Gastroesophageal sphincter (tissue), 4 donors: ENCODE measurements at places on chromosomes 4 and X.
A peak's percentile ranks its signal among the peaks of the same experiment; 100 is the strongest.

DNA sequence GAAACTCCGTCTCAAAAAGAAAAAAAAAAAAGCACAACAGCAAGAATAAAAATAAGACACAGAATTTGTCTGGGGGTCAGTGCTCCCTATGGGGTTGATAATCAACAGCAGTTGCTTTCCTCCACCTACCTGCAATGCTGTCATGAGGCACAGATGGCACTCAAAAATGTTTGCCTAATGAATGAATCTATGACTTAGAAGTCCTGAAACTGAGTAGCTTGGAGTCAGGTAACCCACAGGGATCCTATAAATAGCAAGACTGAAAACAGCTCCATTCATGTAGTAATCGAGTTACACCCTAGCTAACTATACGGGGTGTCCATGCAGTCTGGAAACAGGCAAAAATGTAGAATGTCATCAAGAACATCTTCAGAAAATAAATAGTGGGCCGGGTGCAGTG lies 19.8 kb upstream of the DDX3X start:
- ATAC-seq: no peak

DNA sequence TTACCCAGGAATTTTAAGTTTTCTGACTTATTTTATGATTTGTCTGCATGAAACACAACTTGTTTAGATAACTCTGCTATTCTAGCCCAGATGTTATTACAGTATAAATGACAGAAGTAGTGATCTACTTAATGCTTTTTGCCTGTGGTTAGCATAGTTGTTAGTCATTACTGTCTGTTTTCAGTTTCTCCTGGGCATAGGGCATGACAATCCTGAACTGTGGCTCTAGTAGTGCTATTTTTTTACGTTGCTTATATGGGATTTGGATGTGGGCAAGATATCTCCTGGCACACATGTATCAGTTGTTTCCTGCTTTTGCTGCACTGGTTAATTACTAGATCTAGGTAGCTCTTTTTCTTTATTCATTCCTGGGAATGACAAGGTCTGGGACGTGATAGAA lies 1005.8 kb downstream of the PCDH18 start:
- no peak for ATAC-seq

DNA sequence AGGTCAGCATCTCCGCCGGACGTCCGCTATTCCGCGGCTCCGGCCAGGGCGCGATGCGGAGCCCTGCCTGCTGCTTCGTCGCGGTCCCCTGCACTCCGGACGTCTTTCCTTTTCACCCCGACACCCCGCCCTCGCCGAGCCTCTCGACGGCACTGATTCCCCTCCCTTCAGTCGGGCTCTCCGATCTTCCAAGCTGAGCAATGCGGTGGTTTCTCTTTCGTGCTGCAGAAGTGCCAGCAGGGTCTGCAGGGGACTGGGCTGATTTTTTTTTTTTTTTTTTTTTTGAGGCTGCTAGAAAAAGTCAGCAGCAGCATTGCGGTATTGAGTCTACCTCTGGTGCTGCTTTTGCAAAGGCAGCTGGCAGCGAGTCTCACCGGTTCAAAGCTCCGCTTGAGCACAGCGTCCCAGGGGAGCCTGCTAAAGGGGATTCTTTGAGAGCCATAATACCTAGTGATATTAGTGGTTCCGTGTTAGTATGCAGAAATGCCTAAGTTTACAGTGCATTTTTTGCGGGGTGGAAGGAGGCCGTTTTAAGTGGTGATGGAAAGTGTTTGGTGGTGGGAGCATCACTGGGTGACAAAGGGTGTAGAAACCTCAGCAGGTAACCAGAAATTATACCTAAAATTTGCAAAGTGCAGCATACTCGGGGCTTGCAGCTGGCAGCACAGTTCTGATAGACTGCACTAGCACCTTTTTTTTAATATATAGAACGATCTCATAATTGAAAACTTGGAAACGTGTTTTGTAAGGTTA lies 969 bp downstream of the STIM2 start:
- ATAC-seq: peak; percentile 15

DNA sequence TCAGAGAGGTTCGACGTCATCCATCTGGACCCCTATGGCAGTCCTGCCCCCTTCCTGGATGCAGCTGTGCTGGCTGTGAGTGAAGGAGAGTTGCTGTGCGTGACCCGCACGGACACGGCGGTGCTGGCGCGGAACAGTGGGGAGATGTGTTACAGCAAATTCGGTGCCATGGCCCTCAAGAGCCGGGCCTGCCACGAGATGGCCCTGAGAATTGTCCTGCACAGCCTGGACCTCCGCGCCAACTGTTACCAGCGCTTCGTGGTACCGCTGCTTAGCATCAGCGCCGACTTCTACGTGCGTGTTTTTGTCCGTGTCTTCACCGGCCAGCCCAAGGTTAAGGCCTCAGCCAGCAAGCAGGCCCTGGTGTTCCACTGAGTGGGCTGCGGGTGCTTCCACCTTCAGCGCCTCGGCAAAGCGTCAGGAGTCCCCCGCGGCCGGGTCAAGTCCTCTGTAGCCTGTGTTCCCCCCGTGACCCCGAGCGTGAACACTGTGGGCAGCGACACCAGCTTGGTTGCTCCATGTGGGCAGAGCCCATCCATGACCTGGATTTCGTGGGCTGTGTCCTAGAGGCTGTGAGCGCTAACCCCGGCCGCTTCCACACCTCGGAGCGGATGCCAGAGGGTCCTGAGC lies 186.7 kb upstream of the SLITRK2 start:
- ATAC-seq: peak; percentile 19

- no peak for ATAC-seq
Observed at GRCh38 chr4:110138551-110138950, 59.9 kb downstream of the ELOVL6 start.

- no peak for ATAC-seq
Observed at GRCh38 chr4:142809559-142809958, 36.5 kb downstream of the INPP4B start.

- ATAC-seq: no peak
Observed at GRCh38 chr4:173519111-173520101, 10.6 kb downstream of the HAND2 start.

DNA sequence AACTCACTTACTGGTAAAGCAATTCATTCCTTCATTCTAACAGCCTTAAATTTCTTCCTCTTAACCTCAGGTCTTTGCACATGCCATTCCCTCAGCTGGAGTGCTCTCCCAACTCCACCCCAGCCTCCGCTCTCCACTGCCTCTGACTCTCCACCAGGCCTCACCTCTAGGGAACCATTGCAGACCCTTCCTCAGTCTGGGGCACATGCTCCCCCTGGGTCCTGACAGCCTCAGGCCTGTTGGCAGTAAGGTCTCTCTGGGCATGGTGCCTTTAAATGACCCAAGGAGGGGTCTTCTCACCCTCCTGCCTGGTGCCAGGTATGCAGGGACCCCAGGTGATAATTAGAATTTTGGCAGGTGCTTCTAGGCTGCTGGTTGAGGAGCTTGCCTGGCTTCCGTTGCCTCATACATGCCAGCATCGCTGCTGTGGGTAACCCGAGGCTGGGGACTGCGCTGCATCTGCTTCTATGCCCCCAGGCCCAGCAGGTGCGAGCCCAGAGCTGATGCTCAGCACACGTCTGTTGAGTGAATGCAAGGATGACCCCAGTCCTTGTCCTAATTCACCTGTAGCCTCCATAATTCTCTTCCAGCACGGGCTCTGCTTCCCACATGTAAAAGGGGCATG lies 27.5 kb upstream of the GPR78 start:
- no peak for ATAC-seq

GRCh38 chrX:136185401-136186022 lies 38.2 kb downstream of the FHL1 start:
- ATAC-seq: peak; percentile 73

DNA sequence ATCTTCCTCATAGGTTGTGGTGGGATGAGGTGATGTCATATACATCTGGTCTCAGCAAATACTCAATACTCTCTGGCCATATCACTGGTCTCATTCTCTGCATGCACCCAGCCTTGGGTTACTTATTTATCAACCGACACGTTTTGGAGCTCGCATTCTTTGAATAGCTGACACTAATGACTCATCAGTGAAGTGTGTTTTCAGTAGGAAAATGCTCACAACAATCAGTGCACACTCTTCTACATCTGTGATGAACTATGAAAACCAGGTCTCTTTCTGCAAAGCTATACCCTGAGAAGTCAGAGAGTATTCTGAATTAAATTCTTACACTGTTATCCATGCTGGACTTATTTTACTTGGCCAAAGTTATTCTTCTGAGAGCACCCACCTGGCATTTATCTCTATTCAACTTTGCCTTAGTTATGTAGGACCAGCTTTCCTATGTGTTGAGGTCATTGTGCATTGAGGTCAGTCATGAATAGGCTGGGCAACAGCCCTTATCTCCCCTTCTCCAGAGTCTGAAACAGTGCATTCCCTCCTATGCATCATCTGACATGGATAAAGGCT lies 58.7 kb upstream of the DHX15 start:
- no peak for ATAC-seq

DNA sequence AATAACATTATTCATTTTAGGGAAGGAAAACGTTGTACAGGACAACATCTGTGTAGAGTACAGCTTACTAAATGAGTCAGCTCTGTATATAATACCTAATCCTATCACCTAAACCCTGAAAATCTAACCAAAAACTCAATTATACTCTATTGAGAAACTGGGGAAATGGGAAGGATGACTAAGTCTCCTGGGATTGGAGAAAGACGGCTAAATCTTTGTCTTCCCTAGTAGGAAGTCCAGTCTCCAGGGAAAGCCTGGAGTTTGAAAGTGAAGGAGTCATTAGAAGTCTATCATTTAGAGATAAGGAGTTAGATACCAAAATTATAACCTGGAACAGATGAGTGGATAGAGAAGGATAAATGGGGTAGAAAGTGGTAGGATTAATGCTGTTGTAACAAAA lies 286.5 kb downstream of the STK32B start:
- no peak for ATAC-seq

GRCh38 chrX:119638725-119639471 lies 32.7 kb upstream of the NKRF start:
- no peak for ATAC-seq

- ATAC-seq: no peak
Observed at GRCh38 chr4:189785257-189785656, 155.4 kb upstream of the FRG1 start.

GRCh38 chr4:109572154-109572553 lies 12.1 kb downstream of the MCUB start:
- ATAC-seq: no peak

- ATAC-seq: no peak
Observed at GRCh38 chr4:101418466-101418865, 71.1 kb upstream of the PPP3CA start.

DNA sequence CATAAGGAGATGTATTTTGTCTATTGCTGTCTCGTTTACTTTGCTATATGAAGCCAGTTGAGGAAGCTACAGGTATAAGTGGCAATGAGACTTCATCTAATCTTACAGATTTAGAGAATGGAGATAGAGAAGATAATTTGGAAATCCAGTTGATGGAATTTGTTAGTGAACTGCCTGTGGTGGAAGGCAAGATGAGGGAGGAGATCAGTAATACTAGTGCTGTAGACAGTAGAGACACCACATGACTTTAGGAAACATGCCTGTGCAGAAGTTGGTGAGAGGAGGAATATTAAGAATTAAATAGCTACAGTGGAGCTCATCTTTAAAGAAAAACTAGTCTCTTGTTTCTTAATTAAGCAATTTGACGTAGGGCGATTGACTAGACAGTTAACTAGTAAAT lies 51.3 kb downstream of the RBPJ start:
- ATAC-seq: no peak

DNA sequence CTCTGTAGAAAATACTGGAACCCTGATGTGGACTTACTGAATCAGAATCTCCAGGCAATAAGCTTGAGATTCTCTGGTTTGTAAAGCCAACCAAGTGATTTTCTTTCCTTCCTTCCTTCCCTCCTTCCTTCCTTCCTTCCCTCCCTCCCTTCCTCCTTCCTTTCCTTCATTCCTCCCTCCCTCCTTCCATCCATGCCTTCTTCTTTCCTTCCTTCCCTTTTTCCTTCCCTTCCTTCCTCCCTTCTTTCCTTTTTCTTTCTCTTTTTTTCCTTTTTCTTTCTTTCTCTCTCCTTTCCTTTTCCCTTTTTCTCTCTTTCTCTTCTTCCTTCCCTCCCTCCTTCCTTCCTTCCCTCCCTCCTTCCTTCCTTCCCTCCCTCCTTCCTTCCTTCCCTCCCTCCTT lies 450.8 kb downstream of the GRXCR1 start:
- ATAC-seq: no peak
